DMS 273 treated with DMSO at 0.1 percent for 48 hours (cell line): ENCODE measurements at places on chromosomes 2 and 18.

DNA sequence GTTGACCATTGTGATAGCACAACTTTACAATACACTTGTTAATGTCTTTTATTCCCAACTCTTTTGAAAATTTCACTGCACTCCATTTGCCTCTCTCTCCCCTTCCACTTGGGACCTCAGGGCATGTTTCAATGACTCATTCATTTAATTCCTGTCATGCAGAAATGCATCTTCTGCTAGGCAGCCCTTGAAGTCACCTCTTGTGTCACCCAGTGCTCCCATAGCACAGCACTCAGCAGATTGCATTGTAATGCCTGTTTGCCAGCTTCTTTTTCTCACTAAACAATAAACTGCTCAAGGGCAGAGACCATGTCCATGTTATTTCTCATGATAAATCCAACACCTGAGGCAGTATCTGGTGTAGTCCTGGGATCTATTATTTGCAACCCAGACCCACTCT is 85.9 kb upstream of the ACSL3 start:
- DNase-seq = no peak

DNA sequence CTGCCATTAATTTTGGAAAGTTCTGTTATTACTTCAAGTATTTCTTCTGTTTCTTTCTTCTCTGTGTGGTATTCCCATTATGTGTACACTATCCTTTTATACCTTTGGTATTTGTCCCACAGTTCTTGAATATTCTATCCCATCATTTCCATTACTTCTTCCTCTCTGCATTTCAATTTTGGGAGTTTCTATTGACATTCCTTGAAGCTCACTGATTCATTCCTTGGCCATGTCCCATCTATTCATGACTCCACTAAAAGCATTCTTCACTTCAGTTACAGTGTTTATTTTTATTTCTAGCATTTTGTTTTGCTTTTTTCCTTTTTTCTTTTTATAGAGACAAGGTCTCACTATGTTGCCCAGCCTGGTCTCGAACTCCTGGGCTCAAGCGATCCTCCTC is 30.3 kb downstream of the PROC start:
- no peak for DNase-seq

DNA sequence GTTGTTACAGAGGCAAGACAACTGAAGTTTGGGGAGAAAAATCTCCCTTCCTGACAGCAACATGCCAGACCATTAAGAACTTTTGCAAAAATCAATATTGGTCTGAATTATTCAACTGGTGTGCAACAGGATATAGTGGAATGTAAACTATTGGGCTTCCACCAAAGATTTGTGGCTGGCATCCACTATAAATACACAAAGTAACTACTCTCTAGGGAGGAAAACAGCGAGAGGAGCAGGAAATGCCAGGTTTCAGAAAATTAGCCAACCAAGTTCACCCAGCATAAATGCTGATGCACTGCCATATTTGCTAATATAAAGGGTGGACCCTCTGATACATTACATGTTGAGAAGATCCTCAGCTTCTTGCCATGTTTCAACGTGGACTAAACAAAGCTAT is 267.6 kb upstream of the LYPD1 start:
- DNase-seq = no peak

DNA sequence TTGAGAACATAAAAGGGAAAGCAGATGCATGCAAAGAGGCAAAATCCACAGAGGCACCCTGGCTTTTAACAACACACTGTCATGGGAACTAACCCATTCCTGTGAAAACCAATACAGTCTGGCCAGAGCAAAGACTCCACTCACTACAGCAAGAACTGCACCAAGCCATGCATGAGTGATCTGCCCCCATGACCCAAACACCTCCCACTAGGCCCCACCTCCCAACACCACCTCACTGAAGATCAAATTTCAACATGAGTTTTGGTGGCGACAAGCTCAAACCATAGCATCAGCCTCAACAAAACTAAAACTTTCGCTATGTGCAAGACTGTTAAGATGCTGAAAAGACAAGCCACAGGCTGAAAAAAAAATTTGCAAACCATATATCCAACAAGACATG is 162.8 kb downstream of the SMAD2 start:
- DNase-seq = no peak

GRCh38 chr2:15874321-15874720 is 66.0 kb upstream of the MYCN start:
- no peak for DNase-seq

DNA sequence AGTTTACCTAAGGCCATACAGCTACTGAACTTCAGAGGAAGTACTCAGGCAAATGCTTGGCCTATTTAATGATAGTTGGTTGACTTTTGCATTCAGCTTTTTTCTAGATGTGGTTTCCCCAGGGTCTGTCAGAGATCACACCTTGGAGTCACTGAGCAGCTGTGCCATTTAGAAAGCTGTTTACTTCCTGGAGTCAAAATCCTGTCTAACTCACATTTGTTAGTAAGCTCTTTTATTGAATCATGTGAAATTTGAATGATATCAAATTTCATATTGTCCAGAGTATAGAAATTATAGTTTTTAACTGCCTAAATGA is 7.6 kb upstream of the TRIB2 start:
- no peak for DNase-seq

DNA sequence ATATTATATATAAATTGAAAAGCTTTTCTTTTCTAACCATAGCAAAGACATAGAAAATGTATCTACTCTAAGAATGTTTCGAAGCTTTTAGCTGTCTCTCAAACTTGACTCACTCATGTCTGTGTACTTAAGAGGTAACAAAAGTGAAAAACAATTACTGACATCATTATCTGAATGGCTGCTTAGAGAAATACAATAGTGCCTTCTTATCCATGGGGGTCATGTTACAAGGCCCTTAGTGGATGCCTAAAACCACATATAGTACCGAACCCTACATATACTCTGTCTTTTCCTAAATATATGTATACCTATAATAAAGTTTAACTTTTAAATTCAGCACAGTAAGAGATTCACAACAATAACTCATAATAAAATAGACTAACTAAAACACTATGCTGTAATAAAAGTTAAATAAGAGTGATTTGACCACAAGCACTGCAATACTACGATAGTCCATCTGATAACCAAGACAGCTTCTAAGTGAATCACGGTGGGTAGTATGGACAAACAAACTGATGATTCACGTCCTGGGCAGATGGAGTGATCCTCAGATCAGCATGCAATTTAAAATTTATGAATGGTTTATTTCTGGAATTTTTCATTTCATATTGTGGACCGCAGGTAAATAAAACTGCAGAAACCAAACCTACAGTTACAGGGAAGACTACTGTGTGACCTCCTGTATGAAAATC is 246.2 kb downstream of the XIRP2 start:
- no peak for DNase-seq

DNA sequence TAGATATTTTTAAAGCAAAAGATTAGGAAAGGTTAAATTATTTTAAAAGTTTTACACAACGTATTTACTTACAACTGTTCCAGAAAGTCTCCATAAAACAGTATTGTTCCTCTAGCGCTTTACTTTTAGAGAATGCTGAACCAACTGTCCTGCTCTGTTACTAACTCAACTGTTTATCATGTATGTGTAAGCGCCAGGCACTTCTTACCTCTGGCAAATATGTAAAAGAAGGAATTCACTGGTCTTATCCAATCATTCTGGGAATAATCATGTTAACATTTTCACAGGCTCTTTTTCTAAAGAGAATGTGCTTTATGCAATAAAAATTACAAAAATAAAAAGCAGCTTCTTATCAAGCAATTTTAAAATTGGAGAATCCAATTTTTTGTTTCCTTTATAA is 68.0 kb downstream of the COBLL1 start:
- no peak for DNase-seq

DNA sequence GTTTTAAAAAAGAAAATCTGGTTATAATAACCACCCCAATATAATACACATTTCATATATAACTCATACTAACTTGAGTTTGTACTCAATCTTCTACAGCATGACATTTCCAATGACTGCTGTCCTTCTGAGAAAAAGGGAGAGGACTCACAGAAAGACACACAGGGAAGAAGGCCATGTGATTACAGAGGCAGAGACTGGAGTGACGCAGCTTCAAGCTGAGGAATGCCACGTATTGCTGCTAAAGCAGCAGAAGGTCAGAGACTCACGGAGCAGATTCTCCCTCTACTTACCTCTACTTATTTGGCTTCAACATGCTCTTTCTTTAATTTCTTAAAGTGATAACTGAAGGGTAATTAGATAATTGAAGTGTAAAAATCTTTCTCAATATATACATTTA is 753.5 kb upstream of the PKDCC start:
- no peak for DNase-seq

DNA sequence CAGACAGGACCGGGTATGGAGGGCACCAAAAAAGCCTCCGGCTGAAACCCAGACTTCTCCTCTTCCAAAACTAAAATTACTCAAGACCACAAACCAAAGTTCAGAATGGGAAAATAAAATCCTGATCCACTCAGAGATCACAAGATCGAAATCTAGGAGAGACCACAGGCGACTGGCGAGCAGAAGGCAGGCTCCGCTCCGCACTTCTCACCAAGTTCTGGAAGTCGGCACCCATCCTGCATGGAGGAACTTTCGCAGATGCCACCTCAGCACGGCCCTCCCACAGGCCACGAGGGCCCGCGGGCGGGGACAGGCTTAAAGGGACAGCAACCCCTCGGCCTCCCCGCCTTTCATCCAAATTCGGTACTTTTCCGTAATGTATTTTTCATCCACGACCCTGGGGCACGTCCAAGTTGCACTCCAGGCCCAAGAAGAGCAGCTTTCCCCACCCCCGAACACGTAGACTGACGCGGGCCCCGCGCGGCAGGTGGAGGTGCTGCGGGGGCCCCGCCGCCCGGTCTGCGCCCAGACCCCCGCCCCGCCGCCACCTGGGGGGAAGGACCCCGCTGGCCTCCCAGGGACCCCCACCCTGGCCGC is 43.7 kb downstream of the HDLBP start:
- no peak for DNase-seq

GRCh38 chr2:239236043-239236807 is 164.6 kb downstream of the HDAC4 start:
- DNase-seq = no peak

DNA sequence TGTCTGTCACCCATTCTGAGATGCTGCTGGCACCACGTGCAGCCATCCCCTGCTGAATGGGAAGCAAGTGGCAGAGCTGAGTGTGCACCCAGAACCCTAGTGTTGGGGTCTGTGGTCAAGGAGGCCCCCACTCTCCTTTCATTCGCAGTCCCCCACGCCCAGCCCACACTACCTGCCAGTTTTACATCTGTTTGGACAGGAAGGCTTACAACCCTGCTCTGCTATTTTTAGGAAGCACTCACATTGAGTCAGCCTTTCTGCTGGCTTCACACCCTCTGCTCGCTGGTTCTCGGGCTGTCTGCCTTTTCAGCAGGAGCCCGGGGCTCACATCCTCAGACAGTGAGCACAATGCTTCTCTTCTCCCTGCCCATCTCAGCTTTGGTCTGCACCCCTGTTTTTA is 10.7 kb upstream of the ADCY3 start:
- no peak for DNase-seq

- no peak for DNase-seq
These were observed 21.2 kb upstream of the ATOH8 start for GRCh38 chr2:85732467-85733120.

- DNase-seq = peak; percentile 17
These were observed 980 bp upstream of the PDE6D start for GRCh38 chr2:231781798-231782726.

GRCh38 chr2:176330612-176331011 is 61.4 kb downstream of the MTX2 start:
- DNase-seq = no peak

DNA sequence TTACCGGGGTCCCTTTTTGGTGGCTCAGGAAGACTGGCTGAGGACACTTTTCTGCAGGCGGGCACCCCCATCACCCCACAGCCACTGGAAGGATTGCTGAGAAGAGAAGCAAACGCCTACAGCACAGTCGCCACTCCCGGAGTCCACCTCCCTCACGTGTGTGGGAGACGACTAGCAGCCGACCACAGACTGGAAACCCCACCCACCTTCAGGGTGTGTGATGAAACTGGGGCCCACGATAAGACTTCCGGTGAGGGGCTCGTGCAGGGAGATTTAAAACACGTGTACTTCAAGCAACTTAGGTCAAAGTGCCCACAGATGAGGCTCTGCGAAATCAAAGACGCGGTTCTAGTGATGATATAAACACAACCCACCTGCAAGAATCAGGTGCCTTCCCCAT is 26.3 kb downstream of the MBP start:
- DNase-seq = no peak

GRCh38 chr2:155190342-155190741 is 491.8 kb downstream of the KCNJ3 start:
- no peak for DNase-seq

GRCh38 chr2:58800881-58801280 is 559.8 kb upstream of the FANCL start:
- no peak for DNase-seq

GRCh38 chr2:12381543-12382325 is 335.0 kb upstream of the TRIB2 start:
- DNase-seq = no peak

DNA sequence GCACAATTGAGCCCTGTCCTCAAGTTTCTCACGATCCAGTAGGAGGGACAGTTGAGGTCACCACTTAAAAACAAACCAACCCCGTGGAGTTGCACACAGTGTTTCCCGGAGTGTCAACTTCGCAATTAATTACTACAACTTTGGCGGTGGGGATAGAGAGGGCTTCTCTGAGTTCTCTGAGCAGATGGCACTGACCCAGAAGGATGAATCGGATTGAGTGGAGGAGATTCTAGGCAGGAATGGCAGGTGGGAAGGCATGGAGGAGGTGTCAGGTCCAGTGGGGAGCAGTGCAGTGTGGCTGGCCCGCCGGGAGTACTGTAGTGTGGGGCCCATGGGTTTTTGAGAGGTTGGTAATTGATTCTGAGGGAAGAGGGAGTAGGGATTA is 12.0 kb downstream of the SIX3 start:
- no peak for DNase-seq

DNA sequence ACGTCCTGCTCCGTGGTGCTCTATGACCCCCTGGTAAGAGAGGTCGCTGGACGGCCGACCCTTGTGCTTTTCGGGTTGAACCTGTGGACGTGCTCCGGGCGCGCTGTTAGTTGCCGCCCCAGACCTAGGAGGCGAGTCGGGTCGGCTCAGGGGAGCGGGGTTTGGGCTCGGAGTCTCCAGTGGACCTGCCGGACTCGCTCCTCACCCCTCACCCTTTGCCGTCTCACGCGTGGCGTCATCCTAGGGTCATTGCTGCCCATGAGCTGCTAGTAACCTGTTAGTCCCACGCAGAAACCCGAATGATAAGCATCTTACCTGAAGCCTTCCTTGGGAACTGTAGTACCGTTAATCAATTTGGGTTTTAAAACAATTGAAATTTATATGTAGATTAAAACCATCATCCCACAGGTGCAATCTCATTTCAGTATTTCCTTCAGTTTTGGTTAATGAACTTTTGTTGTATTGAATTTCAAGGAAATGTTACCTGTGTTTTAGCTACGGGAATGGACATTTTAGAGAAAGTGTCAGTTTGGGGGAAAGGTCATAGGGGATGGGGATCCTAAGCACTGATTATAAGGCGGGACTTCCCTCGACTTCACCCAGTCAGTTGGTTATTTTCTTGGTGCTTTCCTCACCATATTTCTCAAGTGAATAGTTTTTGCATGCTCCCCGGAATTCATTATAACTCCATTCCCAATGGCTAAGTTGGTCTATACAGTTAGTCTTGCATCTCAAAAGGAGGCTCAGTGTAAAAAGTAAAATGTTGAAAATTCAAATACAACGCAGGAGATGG is 536 bp downstream of the ELP2 start:
- DNase-seq = no peak
